ENCODE measurements at places on chromosomes 11 and 22.

- DNase-seq = no peak
These were observed 898.3 kb upstream of the FAT3 start for GRCh38 chr11:91326280-91326679.

DNA sequence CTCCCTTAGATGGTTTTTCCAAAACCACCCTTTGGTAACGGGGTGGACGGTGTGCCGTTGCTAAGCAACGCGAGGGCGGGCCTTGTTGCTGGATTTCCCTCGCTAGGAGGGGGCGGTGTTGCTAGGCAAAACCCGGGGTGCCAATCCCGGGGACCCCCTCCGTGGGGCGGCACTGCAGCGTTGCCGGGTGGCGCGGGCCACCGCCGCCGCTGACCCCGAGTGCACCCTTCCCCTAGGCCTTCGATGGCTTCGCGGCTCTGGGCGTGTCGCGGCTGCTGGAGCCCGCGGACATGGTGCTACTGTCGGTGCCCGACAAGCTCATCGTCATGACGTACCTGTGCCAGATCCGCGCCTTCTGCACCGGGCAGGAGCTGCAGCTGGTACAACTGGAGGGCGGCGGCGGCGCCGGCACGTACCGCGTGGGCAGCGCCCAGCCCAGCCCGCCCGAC is 8.9 kb downstream of the EHBP1L1 start:
- no peak for DNase-seq

DNA sequence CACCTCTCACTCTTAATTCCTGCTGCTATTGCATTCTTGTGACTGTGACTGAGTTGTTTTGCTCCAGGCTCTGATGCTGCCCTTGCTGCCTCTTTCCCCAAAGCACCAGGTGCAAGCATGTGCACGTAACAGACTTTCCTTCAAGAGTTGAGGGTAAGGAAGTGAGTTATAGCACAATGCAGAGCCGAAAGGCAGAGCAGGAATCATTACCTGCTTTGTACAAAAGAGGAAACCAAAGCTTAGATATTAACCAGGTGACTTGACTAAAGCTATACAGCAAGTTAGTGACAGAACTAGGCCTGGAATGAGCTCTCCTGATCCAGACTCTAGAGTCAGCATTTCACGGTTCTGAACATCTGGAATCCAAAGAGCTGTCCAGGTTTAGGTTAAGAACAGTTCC is 33.6 kb downstream of the NEU3 start:
- DNase-seq = no peak

DNA sequence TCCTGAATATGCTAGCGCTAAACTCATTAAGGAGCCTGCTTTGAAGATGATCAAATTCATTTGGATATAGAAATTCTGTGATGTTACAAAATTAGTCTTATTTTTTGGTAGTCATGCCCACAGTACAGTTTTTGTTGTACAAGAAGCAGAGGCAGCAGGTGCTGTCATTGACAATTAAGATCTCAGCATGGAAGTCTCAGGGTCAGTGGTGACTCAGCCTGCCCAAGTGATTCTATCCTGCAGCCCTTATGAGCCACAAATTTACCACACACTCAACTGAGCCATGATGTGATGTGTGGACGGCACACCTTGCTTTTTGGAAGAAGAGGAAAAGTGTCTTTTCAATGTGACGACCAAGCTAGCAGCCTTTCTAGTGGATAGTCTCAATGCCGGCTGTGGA is 153.6 kb upstream of the SORL1-AS1 start:
- DNase-seq = no peak

- no peak for DNase-seq
These were observed 19.2 kb downstream of the THAP12 start for GRCh38 chr11:76361776-76362175.

DNA sequence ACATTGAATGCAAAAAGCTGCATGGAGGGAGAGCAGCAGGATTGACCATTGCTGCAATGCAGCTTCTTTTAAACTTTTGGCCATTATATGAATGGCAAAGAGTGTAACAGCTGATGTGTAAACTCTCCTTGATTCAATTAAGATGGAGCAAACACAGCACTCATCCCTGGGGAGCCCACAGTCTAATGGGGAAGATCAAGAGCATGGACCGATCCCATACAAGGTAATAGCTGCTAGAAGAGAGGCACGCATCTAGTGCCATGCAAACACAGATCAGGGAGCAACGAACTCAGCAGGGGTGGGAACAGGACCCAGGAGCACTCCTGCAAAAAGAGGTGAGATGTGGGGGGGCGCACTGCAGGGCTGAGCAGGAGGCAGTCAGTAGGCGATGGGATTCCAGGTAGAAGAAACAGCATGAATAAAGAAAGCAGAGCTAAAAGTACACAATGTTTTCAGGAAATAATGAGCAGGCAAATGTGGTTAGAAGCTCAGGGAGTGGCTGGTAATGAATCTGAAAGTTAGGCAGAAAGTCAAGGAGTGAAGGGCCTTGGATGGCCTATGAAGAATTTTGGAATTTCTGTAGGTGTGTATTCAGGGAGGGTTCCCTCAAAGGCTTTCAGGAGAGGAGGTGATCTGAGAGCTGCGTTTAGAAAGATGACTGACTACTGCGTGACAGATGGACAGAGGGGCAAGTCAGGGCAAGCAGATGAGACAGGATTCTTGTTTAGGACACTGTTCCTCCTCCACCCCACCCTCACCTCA is 17.2 kb upstream of the BMAL1 start:
- DNase-seq = no peak

DNA sequence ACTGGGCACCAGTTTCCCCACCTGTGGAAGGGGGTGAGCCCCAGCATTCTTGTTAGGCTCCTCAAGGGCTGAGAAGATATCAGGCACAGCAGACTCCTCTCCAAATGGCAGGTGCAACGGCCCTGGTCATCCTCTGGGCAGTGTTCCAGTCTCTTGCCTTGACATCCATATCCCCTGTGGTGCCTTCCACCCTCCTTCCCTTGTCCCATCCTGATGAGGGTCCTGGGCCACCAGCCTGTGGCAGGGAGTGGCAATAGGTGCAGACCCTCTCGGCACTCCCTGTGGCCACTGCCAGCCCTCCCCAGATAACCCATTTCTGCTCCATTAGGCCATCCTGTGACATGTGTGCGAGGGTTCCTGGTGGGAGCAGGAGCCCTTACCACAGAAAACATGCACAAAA is 78.8 kb upstream of the NECTIN1 start:
- no peak for DNase-seq

GRCh38 chr22:31177420-31178162 is 17.6 kb downstream of the RNF185 start:
- DNase-seq = no peak

- no peak for DNase-seq
These were observed 8.5 kb upstream of the CCDC89 start for GRCh38 chr11:85694385-85694980.

DNA sequence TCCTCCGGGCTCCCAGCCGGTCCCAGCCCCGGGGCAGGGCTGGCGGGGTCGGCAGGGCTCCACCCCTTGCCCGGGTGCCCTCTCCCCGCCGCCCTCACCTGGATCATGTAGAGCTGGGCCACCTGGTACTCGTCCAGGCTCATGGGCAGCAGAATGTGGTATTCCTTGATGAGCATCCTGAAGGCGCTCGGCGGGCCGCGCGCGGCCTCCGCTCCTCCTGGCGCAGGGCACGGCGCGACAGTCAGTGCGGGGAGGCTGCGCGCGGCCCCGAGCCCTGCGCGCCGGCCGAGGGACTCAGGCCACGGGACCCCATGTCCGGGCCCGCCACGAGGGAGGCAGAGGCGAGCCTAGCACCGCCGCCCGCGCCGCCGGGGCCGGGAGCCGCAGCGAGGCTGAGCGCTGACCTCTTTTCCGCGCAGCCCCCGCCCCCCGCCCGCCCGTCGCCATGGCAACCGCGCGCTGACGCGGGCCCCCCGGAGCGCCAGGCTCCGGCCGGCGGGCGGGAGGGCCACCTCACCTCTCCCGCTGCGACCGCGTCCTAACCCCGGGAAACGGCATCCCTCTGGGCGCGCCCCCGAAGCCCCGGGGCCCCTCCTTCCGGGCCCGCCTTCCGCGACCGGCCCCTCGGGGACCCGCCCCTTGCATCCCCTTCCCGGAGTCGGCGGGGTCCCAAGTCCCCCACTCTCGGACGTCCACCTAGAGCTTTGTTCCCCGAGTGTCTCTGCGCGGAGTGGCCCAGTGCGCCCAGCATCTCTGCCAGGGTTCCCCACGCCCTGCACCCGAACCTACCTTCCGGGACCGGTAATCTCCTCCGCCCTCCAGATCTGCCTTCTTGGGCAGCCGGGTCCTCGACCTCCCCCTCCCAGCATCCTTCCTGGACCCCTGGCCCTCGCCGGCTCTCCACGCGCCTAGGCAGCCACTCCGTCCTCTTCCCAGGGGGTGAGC is 886 bp downstream of the PITPNM1 start:
- DNase-seq = no peak

- no peak for DNase-seq
These were observed 4.0 kb upstream of the TP53AIP1 start for GRCh38 chr11:128946648-128947047.

DNA sequence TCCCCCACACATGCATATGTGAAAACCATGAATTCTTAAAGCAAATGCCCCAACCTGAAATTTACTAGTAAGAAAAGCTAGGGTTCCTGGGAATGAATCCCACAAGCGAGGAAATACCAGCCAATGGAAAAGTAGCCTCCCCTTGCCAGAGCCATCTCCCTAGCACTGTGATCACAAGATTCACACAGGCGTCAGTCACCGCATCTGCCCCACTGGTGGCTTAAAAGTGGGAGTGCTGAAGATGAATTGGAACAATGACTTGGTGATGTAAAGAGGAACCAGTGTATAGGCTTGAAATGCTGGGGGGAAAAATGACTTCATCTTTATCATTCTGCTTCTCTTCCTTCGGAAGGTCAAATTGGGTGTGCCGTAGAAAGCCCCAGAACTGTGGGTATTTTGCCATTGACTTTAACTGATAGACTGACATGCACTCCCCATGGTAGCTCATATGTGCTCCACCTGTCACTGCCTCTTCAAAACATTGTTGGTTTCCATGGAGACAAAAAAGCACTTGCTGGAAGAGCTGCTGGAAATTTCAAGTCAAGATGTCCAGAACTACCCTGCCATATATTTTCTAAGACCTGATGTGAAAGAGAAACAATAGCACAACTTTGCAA is 19.2 kb upstream of the ASPHD2 start:
- no peak for DNase-seq

- DNase-seq = peak; percentile 69
These were observed 872 bp downstream of the TMA7B start for GRCh38 chr22:39960791-39961746.

- DNase-seq = no peak
These were observed 3.1 kb upstream of the PANX3 start for GRCh38 chr11:124608147-124608546.

GRCh38 chr11:16603890-16604793 is 134.3 kb upstream of the C11orf58 start:
- DNase-seq = no peak

- no peak for DNase-seq
These were observed 53.9 kb downstream of the NOX4 start for GRCh38 chr11:89437317-89437716.

DNA sequence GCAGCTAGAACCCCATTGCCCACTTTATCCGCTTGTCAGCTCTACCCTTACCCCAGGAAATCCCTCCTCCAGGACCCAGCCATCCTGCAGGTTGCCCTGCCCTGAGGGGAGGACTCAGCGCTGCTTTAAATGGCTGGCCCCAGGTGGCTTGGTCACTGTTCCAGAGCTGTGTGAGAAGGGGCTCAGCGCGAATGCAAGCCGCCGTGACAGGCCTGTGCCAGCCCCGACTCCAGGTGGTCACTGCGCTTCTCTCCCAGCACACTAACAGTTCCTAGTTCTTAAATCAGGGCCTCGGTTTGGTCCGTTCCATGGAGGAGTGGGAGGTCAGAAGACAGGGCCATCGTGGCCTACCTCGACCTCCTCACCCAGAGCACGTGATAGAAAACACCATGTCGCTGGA is 65.7 kb upstream of the TBCEL start:
- DNase-seq = no peak

DNA sequence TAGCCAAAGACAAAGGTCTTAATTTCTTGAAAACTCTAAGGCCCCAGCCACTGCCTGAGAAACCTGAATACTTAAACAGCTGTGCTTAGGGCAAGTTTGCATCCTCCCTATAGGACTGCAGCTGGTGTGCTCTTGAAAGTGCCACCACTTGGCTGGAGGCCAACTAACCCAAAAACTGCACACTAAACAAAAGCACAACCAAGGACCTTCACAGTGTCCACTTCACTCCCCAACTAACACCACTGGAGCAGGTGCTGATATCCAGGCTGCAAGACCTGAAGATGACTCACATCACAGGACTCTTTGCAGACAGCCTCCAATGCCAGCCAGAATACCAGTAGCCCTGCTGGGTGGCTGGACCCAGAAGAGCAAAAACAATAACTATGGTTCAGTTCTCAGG is 357.7 kb upstream of the ARHGAP42 start:
- DNase-seq = no peak

DNA sequence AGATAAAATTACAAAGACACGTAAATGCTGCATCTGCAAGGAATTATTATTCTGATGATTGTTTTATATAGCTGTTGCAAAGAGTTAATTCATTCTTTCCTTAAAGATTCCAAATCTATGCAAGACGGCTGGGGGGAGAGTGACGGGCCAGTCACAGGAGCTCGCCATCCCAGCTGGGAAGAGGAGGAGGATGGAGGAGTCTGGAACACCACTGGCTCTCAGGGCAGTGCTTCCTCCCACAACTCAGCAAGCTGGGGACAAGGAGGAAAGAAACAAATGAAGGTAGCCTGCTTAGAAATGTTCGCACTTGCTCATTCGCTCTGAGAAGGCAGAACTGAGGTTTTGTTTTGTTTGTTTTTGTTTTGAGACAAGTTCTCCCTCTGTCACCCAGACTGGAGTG is 73.0 kb upstream of the ADSL start:
- no peak for DNase-seq
